Renal cortical epithelial cell (primary cell): ENCODE measurements at places on chromosomes 16 and 17. TPM values are rescaled to one million over a fixed set of nuclear protein-coding genes. Genes with fewer than 3 reads are reported as not detected.

Gene GP2
- total RNA-seq = not detected in 2 replicates

Gene UTS2R
- 0.10 TPM in 1 of 2 replicates, not detected in the other for total RNA-seq

Gene FOXJ1
- 0.17 and 1.1 TPM in 2 replicates for total RNA-seq

Gene CA7
- total RNA-seq = not detected in 2 replicates

Gene HSD17B1
- 0.30 and 0.69 TPM in 2 replicates for total RNA-seq

Gene UMOD
- total RNA-seq = not detected in 2 replicates

Gene CSH2
- total RNA-seq = not detected in 2 replicates

Gene CTRB1
- total RNA-seq = not detected in 2 replicates

Gene CYGB
- total RNA-seq = 10.3 and 49.8 TPM in 2 replicates

Gene TGFB1I1
- total RNA-seq = 26.5 and 31.4 TPM in 2 replicates

Gene PRAC1
- total RNA-seq = not detected in 2 replicates

Gene KRT14
- 0.25 and 4.2 TPM in 2 replicates for total RNA-seq

Gene KRT9
- not detected in 2 replicates for total RNA-seq

Gene HOXB4
- 2.1 and 8.7 TPM in 2 replicates for total RNA-seq

Gene ASIC2
- 2.1 and 13.6 TPM in 2 replicates for total RNA-seq

Gene MYO1D
- 28.3 and 46.9 TPM in 2 replicates for total RNA-seq

Gene C17orf50
- total RNA-seq = not detected in 2 replicates
